ENCODE measurements at places on chromosomes 12 and 14. TPM values are rescaled to one million over a fixed set of nuclear protein-coding genes. Genes with fewer than 3 reads are reported as not detected.

DNA sequence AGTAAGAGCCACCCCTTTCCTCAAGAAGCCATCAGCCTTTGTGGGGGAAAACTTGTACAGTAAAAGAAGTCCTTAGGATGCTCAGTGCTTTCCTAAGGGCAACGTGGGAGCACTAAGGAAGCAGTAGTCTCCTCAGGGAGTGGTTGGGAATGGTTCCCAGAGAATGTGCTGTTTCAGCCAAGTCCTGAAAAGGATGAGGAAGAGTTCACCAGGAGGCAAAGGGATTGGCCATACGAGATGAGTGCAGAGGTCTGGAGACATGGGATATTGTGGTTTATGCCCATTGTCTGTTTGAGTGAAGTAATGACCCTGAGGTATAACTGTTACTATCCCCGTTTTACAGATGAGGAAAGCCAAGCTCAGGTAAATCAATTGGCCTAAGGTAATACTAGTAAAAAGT lies 86.0 kb upstream of the ATF1 start:
- H3K27ac ChIP-seq: no peak overlapping the region
- H3K4me1 ChIP-seq: no peaks in the 10 kb centered on the region
- DNase-seq: no peak
- peaks cover 30% of the 10 kb centered on the region for H3K36me3 ChIP-seq

DNA sequence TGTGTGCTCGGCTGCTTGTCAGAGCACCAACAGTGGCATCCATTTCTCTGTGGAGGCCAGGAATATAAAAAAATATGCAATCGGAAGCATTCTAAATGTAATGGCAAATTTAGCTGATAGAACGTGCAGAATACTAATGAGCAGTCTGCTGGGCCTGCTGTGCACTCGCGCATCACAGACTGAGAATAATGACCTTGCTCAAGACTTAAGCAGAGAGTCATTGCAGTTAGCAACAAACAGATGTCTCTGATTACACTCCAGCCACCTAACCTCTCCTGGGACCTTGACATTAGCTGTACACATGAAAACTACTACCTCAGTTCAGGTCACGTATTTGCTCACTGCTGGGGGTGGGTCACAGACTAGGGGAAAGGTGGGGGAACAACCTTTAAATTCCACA lies 269.2 kb upstream of the DAAM1 start:
- no peaks in the 10 kb centered on the region for H3K4me1 ChIP-seq
- no peak overlapping the region for H3K27ac ChIP-seq
- H3K36me3 ChIP-seq: no peaks in the 10 kb centered on the region
- no peak overlapping the region for H3K4me3 ChIP-seq
- H3K27me3 ChIP-seq: peaks cover 6% of the 10 kb centered on the region
- no peak for DNase-seq

- no peaks in the 10 kb centered on the region for H3K4me1 ChIP-seq
- H3K4me3 ChIP-seq: no peak overlapping the region
- no peaks in the 10 kb centered on the region for H3K36me3 ChIP-seq
- no peak for DNase-seq
- H3K27ac ChIP-seq: no peak overlapping the region
Measured at GRCh38 chr14:68392393-68393141, 400.3 kb downstream of the ZFP36L1 start.

DNA sequence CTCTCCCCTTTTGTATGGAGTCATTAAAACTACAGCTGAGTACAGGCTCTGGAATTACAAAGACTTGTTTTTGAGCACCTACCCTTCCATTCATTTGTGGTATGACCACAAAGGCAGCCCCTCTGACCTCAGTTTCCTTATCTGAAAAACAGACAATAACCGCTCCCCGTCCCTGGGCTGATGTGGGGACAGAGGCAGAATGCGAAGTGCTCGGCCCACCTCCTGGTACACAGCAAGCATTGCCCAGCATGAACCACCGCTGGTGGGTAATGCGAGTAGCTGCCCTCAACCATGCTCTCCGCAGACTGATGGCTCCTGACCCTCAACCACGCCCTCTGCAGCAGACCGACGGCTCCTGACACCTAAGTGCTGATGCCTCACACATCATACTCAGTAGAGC lies 22.4 kb downstream of the P2RX2 start:
- no peak for DNase-seq
- H3K4me3 ChIP-seq: no peak overlapping the region
- no peaks in the 10 kb centered on the region for H3K27me3 ChIP-seq

The TOMM20L gene
- not detected for total RNA-seq

The TAS2R7 gene
- not detected for total RNA-seq

All from activated CD4-positive, alpha-beta T cell treated with anti-CD3 and anti-CD28 coated beads, Interleukin-2, amount 10 ng/mL, durations not matched to agents 7 days and 5 days (primary cell).